Effector memory CD8-positive, alpha-beta T cell (primary cell): ENCODE measurements at places on chromosomes 2 and 18.

GRCh38 chr2:43075054-43075593, 151.3 kb downstream of the ZFP36L2 start:
- no peak for DNase-seq

GRCh38 chr2:121530212-121530705, 421 bp upstream of the RNU4ATAC start:
- DNase-seq: no peak

GRCh38 chr2:224948859-224949258, 93.4 kb downstream of the DOCK10 start:
- no peak for DNase-seq

DNA sequence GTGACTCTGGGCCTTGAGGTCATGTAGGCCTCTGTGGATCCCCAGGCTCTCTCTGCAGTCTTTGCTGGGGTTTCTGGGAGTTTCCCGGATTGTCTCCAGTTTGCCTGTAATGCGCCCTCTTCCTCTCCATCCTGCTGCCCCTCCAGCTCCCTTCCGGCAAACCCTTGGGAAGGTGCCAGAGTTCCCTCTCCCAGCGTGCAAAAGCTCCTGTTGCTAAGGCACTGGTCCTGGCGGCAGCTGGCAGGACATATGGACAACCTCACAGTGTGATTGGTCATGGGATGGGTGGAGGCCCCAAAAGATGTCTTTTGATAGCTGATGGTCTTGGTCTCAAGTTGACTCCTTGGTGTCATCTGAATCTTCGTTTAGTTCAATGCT, 320.1 kb downstream of the CYP26B1 start:
- DNase-seq: no peak

DNA sequence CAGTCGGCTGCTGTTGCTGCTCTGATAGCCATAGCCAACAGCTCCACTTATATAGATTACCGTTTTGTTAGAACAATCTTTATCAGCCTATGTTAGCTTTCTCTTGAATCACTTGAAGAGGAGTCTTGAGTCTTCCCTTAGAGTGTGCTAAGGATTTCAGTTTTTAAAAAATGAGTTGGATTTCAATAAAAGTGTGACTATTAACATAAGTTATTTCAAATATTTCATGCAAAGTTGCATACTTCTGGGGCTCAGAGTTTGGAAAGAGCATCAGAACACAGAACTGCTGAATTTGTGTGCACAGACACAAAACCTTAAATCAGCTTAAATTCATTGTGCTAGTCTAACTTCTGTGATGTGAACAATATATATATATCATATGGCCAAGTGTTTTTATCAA, 174.7 kb downstream of the MTX2 start:
- no peak for DNase-seq

GRCh38 chr2:174607989-174608865, 10.6 kb upstream of the WIPF1 start:
- no peak for DNase-seq

GRCh38 chr18:9333441-9334328, 888 bp upstream of the TWSG1 start:
- no peak for DNase-seq

GRCh38 chr18:36350839-36351469, 53.4 kb downstream of the FHOD3 start:
- DNase-seq: no peak

GRCh38 chr18:8844721-8845148, 139.4 kb downstream of the MTCL1 start:
- no peak for DNase-seq

DNA sequence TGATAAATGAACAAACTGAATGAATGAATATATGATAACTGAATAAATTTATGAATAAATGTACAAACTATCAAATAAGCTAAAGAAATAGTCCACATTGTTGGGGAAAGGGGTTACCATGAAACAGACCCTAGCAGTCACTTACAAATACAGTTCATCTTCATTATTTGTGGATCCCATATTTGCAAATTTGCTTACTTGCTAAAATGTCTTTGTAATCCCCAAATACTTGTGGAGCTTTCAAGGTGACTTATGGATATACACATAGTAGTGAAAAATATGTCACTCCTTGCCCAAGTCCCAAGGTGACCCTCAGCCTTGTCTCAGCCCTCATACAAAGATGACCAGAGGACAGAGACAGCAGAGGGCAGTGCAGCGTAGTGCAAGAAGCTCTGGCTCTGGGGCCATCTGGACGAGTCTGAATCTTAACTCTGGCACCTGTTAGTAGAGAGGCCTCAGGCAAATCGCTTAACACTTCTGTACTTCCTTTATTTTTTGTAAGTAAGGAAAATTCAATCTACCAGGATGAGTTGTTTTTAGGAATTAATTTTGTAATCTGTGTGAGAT, 3.1 kb downstream of the PAIP2B start:
- no peak for DNase-seq

DNA sequence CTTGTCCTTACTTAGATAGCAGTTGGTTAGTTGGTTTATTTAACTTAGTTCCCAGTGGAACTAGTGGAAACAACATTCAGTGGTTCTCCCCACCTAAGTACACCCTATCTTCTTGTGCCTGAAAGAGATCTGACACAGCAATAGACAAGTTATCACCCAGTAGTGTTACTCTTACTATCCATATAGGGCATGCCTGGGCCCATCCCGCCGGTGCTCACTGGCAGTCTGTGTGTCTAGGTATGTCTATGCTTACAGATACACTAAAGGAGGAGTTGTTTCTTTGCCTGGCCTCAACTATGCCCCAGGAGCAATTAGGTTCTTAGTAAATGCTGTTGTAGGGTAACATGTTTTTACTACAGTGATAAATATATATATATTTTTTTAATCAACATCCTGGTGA, 12.0 kb upstream of the NRP2 start:
- no peak for DNase-seq
